ENCODE measurements at places on chromosomes 7 and 10.

DNA sequence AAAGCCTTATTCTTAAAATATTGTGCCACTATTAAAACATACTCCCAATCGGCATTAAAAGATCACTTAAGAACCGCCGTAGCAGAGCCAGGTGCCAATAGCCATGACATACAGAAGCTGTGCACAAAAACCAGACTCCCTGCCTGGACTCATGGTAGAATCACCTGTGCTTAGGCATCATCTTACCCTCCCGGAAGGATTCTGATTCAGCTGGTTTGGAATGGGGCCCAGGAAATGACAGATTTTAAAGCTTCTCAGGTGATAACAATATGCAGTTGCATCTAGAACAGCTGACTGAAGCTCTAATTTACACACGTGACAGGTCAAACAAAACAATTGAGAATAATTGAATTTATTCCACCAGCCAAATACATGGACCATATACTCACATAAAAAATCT, 10.7 kb downstream of the A1CF start:
- no peak for DNase-seq

GRCh38 chr10:98261436-98262277, 6.3 kb downstream of the LOXL4 start:
- DNase-seq: no peak

DNA sequence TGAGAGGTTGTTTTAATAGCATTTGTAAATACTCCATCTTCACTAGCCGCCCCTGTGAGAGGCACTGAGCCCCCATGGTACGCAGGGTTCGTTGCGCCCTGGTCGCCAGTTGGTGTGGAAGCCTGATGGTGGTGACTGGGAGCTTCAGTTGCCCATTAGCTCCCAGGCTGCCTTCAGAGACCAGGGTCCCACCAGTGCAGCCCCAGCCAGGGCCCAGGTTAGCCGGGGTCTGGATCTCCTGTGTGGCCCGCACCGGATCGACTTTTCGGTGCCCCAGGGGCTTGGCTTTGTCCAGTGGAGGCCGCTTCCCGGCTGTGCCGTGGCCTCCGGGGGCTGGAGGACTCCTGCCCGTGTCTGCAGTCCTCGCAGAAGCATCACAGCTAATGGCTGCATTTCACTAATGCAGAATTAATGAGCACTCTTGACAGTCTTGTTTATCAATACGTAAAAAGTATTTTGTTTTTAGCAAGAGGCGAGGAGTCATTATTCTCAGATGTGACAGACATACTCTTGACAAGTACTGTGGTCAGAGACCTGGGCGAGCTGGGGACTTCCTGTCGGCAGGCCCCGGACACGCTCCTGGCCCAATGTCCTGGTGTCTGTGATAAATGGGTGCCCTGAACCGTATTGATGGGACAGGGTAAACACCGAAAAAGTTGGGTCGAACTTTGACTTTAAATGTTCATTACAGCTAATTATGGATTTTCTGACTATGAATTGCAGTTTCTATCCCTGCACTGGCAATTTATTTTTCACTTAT, 99.8 kb downstream of the NKX6-2 start:
- DNase-seq: no peak

GRCh38 chr7:125222596-125222995, 293.0 kb upstream of the POT1 start:
- no peak for DNase-seq

GRCh38 chr7:378041-378420, 88.1 kb downstream of the FOXL3 start:
- DNase-seq: peak; percentile 10

DNA sequence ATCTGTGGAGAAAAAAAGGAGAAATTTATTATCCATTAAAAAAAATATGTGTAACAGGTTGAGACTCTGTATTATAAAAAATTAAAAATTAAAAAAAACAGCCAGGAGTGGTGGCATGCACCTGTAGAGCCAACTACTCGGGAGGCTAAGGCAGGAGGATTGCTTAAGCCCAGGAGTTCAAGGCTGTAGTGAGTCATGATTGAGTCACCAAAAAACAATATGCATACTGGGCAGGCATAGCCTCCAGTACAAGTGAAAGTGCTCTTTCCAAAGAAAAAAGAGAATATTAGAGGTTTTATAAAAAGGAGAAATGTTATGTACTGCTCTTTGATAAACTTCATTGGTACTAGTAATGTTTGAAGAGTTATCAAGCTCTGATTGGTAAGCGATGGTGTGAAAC, 647.1 kb upstream of the ZWINT start:
- DNase-seq: no peak

DNA sequence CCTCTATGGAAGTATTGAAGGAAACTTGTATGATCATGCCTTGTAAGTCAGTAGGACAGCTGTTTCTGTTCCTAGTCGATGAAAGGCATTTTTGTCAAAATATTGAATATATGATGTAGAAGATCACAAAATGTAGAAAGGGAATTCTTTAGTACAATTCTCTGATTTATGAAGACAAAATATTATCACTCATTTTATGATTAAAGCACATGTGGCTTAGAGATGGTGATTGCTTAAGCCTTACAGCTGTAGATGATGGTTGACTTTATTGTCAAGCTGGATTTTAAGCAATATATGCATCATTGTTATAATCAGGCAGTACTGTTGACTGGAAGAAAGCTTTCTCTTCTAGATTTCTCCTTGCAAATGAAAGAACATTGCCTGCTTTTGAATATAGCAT, 26.4 kb downstream of the MXI1 start:
- DNase-seq: no peak

- no peak for DNase-seq
Measured at GRCh38 chr7:30069096-30069867, 41.1 kb downstream of the PLEKHA8 start.

DNA sequence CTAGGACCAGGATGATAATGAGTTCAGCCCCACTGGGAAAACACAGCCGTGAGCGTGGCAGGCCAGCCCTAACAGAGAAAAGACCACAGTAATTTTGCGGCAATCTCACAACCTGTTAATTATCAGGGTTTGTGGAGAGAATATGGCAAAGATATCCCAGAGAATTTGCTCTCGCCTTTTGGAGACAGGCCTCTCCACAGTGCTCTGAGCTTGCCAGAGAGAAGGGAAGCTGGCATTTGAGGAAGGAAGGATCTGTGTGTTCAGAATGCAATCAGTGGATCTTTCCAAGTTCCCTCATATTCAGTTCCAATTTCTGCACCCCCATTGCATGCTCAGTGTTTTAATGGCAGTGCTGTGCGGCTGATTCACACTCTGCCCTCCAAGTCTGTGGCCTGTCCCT, 60.2 kb downstream of the PLPP4 start:
- DNase-seq: no peak

DNA sequence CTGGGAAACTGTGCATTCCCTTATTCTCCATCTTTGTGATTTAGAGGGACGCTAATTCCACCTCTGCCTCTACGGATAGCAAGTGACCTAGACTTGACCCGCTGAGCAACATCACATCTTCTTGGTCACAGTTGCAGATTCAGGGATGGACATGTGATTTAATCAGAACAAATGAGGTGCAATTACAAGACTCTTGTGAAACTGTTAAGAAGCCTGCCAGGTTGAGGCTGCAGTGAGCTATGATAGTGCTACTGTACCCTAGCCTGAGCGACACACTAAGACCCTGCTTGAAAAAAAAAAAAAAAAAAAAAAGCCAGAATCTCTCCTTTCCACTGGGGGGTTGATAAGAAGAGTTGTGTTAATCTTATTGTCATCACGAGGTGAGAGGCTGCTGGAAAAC, 14.4 kb downstream of the MPLKIP start:
- no peak for DNase-seq

DNA sequence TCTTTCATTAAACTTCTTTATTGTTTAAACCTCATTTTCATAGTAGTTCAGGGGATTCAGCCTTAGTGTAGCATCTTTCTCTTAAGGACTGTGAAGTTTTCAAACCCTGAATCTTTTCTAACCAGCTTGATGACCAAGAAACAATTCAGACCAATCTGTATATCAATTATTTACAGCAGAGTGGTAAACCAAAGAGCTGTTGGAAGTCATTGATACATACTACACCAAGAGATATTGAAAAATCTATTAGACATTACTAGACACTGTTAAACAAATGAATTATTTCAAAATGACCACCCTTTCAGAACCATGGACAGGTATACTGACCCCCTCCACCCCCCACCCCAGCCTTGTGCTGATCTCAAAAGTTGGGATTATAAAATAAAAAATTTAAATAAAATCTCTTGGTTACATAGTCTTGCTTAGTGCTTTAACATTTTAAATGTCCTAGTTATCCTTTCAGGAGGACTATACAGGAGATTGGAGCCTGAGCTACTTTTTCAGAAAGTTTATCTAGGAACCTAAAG, 143.9 kb upstream of the LSM8 start:
- no peak for DNase-seq

- DNase-seq: no peak
Measured at GRCh38 chr7:148505645-148506375, 84.8 kb upstream of the C7orf33 start.

DNA sequence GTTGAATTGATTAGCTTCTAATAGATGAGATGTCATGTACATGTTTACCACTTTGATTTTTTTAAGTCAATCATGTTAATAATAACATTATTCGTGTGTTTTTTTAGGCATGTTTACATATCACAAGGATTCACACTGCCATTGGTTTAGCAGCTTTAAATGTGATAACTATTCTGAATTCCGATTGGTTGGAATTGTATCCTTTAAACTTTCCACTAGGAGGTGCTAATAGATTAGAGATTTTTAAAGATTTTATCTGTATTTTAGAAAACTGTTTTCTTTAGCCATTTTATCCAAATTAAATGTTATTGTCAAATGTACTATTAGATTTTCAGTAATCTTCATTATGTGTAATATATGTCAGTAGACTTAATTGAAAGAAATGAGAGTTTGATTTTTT, 83.2 kb downstream of the HECTD2 start:
- DNase-seq: no peak

- DNase-seq: no peak
Measured at GRCh38 chr10:69710008-69710888, 80.2 kb downstream of the FAM241B start.

DNA sequence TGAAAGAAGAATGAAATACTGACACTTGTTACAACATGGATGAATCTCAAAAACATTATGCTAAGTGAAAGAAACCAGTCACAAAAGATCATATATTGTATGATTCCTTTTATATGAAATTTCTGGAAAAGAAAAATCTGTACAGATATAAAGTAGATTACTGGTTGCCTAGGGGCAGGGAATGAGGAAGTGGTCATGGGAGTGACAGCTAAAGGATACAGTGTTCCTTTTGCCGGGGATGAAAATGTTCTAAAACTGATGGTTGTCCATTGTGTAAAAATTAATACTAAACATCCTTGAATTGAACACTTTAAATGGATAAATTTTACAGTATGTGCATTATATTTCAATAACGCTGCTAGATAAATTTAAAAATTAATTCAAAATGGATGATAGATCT, 25.1 kb downstream of the ALOX5 start:
- no peak for DNase-seq

DNA sequence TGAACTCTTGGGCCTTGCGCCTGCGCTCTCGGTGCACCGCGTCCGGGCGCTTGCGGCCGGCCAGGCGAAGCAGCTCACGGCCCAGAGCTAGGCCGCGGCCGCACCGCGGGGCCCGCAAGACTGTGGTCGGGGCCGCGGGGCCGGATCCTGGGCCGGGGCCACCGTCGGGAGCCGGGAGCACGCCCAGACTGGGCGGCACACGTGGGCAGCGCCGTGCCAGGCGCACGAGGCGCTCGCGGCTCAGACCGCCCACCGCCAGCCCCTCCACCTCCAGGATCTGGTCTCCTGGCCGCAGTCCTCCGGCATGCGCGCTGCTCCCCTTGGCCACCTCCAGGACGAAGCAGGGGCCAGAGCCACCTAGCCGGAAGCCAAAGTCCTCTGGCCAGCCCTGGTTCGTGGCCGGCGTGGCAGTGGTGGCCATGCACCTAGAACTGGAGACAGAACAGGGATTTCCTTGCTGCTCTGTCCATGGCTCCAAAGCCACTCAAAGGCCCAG, at the start of gene GRID2IP:
Gene GRID2IP, minus strand, starts transcription at position 446 of the 496 bp plus-strand sequence. Its CDS starts 25 bp downstream, at position 421.
- DNase-seq: no peak

- DNase-seq: no peak
Measured at GRCh38 chr7:107430057-107430456, 39.8 kb upstream of the GPR22 start.

Data from uterus (tissue), 4 donors.